Activated T-cell treated with anti-CD3 and anti-CD28 coated beads, Interleukin-2, amount 50 U/mL, for 4 hours (primary cell): ENCODE measurements at places on chromosomes 12 and 14.

- DNase-seq = no peak
Observed at GRCh38 chr12:66516561-66516960, 162.3 kb downstream of the GRIP1 start.

DNA sequence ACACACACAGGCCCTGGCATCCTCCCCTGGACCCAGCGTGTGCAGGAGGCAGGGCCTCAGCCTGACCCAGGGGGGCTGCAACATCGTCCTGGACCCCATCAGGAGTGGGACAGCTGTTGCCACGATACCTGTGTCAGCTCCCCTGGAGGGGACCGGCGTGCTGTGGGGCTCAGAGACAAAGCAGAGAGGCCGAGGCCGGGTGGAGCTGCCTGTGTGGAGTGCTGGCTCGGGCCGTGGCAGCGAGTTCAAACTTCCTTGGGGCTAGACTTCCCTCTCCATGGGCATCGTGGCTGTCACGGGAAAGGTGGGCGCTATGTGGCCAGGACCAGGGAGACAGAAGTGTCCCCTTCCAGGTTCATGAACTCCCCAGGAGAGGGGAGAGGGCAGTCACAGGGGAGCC lies 155.0 kb upstream of the SFSWAP start:
- no peak for DNase-seq

DNA sequence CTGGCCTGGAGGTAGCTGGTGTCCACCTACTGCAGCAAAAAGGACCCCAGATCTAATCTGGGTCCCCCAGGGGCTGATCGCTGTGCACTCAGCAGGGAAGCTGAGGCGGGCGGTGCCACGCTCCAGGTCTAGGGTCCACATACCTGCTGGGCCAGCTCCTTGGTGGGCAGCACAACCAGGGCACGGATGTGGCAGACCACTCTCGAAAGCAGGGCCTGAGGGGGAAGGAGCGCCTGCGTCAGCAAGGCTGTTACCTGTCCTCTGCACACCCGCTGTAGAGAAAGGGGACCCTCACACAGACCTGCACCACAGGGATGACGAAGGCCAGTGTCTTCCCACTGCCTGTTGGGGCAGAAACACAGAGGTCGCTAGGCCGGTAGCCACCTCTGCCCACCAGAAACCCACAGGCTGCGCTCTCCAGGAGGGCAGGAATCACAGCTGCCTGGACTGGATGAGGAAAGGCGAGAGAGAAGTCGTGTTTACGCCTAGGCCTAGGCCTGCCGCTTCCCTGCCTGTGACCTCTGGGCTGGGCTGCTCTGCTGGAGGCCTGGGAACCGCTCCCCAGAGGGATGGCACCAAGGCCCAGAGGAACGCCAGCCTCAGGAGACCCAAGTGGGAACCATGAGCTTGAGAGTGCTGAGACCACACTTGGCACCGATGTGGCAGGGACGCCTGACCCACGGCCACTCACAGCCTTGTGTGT lies 2.0 kb downstream of the DDX51 start:
- DNase-seq = no peak

- no peak for DNase-seq
Observed at GRCh38 chr14:104580961-104581360, 1.4 kb downstream of the C14orf180 start.

DNA sequence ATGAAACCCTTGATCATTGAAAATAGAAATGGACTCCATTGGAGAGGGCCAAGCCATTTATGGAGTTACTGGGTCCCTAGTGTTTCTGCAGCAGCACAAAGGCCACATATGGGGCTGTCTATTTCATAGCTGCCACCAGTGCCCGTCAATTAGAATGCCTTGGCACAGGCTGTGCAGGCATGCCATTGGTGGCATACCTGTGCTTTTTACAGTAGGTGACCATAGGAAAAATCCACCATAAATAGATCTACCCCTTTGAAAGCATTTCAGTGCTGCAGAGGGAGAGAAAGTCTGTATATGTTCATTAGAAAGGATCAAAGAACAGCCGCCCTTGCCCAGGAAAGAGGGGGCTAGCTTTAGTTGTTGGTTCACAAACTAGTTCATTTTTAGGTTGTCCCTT lies 13.1 kb downstream of the MYBPC1 start:
- DNase-seq = no peak

- no peak for DNase-seq
Observed at GRCh38 chr12:107361970-107362369, 268.6 kb upstream of the CRY1 start.

DNA sequence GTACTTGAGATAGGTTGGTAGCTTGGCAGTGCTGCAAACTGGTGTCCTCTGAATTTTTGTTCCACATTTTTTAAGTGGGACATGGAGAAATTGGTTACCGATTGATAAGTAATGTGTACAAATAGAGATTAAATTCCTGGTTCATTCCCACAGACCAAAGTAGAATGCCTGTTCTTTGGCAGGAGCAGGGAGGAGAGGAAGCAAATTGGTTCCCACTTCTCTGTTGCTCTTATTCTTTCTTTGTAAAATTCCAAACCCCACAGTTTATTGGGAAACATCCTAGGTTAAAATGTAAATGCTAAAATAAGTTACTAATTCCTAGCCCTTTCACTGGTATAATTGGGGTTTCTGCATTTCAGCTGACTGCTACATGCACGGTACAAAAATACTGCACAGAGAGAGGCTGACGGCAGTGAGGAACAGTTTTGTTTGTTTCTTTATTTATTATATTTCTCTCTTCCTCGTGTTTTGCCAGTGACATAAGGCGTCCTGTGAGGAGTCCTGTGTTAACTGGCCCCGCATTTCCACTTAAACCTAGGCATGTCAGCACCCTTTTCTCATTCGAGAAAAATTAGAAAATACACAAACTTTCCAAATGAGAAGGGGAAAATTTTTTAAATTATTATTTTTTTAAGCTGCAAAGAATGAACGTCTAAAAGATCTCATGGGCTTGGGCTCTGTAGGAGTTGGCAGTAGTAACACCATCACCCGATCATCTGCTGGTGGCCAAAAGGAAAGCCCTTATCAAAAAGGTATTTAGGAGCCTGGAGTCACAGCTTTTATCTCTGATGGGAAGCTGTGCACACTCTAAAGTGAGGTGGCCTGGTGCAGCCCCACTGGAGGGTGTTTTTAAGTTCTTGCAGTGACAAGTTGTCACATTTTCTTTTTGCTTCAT lies 25.4 kb upstream of the BCL7A start:
- no peak for DNase-seq

DNA sequence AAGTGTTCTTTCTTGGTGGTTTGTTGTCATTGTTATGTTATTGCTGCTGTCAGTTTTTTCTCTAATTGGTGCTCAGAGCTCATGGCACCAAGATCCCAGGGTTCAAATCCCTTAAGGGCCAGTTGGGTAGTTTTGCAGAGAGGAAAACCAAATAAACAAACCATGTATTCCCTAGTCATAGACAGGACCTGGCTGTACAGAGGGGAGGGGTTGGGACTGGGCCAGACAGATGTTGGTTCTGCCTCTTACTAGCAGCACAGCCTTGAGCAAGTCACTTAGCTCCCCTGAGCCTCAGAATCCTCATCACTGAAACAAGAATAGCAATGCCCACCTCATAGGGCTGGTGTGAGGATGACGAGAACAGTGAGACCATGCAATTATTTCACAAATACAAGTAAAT lies 53.4 kb downstream of the LTBP2 start:
- DNase-seq = no peak

GRCh38 chr14:62329427-62329826 lies 567.2 kb downstream of the SNAPC1 start:
- DNase-seq = no peak
